ENCODE measurements at places on chromosomes 6 and 20.
A peak's percentile ranks its signal among the peaks of the same experiment; 100 is the strongest.

DNA sequence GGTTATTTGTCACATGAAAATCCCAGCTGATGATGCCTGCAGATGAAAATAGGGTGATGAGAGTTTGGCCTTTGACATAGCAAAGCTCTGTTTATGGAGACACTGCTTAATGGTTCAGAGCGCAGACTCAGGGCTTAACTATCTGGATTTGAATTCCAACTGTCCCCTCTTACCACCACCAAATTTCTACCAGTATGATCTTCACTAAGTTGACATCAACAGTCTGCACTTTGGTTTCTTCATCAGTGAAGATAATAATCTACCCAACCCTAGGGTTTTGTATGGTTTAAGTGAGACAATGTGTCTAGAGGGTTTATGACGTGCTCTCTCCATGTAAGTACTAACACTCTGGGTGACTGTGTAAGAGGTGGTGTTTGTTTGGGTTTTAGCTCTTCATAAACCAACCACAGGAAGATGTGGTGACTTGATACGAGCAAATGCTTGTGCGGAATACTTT lies 151.4 kb upstream of the TNFAIP3 start:
- no peak for DNase-seq

DNA sequence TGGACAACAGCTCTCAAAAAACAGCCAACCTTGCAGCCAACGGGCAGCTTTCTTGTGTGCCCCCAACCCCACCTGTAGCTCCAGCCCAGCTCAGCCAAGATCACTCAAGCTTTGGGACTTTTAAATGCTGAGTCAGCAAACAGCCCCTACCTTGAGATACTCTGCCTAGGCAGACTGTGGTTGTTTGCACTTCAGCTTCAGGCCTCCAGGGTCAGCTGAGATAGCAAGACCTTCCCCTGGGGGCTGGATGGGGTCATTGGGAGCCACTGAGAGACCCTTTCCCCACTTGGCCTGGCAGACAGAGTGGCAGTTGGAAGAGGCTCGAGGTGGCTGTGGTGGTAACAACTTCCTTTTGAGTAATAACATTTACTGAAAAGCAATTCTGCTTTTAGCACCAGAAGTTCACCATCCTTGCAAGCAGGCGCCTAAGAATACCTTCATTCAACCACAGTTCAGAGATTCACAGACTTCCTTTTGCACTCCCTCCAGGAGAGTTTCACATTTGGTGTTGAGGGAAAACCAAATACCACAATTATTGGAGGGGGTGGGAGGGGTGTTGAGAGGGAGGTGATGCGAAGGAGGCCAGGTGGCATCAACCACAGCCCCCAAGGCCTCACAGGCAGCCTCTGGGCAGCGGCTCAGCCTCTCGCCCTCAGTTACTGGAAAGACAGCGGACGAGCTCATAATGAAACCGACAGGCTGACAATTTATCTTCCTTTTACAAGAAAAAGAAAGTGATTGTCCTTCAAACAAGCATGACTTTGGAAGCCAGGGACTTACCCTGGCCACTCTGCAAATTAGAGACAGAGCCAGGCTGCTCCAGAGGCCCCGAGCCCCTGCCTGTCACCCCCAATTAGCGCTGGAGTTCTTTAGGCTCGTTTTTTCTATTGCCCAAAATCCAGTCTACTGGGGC lies 148.1 kb downstream of the CEBPB start:
- DNase-seq = no peak

DNA sequence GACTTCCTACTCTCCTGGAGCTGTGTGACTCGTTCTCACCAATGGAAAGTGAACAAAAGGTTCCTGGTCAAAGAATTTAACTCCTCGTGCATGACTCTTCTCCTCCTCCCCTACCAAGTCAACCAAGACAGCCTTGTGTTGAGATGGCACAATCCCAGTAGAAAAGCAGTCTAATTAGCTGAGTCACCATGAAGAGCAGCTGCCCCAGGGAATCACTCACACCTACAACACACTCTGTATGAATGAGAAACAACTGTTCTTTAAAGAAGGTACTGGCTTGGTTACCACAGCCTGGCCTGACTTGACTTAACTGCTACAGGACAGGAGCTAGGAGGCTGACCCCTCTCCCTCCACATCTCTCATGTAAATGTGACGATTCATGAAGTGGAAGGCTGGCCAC lies 2.9 kb upstream of the HLA-DOB start:
- no peak for DNase-seq

- no peak for DNase-seq
Measured at GRCh38 chr6:20965915-20966314, 431.7 kb downstream of the CDKAL1 start.

GRCh38 chr6:1208876-1209275 lies 103.0 kb upstream of the FOXQ1 start:
- DNase-seq = no peak

DNA sequence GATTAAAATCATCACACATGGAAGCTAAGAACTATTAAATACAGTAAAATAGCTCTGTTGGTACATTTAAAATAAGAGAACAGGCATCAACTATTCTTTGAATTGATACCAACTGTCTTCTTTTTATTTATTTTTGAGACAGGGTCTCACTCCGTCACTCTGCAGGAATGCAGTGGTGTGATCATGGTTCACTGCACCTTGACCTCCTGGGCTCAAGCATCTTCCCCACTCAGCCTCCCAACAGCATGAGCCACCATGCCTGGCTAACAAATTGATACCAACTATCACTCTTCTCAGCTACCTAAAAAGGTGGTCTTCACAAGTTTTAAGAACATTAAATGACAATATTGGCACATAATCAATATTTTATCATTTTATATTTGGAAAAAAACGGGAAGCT lies 7.8 kb upstream of the PNISR start:
- no peak for DNase-seq

DNA sequence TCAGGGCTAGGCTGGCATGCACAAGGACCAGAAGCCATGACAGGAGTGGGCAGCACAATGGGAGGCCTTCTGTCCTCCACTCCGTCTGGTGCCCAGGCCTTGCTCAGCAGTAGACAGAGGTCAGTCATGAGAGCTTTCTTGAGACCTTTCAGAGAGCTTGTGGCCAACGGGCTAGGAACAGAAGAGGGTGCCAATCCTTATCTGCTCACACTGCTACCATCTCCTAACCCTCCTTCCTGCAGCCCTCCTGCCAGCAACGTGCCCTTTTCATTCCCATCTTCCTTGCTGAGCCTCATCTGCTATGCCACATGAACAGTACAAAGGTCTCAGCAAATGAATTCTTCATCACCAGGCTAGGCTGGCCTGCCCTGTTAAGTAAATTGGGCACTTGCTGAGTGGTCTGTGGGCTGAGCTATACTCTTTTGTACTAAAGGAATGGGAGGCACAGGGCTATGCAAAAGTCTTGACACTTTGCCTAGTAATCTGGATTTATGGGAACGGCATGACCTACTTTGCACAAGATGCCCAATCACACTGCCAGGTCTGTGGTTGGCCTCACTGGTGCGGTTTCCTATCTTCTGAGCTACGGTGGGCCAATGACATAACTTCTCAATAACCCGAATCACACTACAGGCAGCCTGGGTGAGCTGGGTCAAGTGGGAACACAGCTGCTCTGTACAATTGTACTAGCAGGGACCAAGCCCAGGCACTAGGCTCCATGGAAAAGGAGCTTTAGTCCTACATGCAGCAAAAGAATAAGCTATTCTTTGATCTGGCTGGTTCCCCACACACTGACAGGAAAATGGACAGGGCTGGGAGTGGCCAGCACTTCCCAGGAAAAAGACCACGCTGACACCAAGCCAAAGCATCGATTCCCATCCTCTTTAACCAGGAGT lies 47.8 kb downstream of the ELOVL5 start:
- no peak for DNase-seq

- no peak for DNase-seq
Measured at GRCh38 chr6:148419430-148419829, 76.8 kb downstream of the SASH1 start.

GRCh38 chr6:12289365-12289919 lies 719 bp upstream of the EDN1 start:
- no peak for DNase-seq

DNA sequence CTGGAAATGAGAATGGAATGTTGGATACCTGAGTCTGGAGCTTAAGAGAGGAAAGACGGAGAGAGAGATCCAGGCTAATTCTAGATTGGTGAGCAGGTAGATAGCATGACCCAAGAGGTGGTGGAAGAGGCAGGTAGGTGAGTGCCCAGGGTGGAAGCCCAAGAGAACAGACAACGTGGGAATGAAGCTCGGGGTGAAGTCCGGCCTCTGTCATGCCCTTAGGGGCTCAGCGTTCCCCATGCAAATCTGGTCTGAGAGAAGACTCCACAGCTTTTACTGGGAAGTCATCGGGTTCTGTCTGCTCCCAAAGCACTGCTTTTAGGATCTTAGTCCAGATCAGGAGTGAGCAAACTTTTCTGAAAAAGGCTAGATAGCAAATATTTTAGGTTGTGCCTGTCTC lies 3.6 kb downstream of the NELFCD start:
- DNase-seq = peak; percentile 53

- DNase-seq = no peak
Measured at GRCh38 chr6:1766654-1767053, 156.9 kb downstream of the FOXC1 start.

- no peak for DNase-seq
Measured at GRCh38 chr20:53617791-53618489, 24.3 kb upstream of the ZNF217 start.

- no peak for DNase-seq
Measured at GRCh38 chr6:52820198-52820597, 16.6 kb upstream of the GSTA1 start.

GRCh38 chr6:96286503-96286902 lies 235.1 kb upstream of the UFL1 start:
- no peak for DNase-seq

DNA sequence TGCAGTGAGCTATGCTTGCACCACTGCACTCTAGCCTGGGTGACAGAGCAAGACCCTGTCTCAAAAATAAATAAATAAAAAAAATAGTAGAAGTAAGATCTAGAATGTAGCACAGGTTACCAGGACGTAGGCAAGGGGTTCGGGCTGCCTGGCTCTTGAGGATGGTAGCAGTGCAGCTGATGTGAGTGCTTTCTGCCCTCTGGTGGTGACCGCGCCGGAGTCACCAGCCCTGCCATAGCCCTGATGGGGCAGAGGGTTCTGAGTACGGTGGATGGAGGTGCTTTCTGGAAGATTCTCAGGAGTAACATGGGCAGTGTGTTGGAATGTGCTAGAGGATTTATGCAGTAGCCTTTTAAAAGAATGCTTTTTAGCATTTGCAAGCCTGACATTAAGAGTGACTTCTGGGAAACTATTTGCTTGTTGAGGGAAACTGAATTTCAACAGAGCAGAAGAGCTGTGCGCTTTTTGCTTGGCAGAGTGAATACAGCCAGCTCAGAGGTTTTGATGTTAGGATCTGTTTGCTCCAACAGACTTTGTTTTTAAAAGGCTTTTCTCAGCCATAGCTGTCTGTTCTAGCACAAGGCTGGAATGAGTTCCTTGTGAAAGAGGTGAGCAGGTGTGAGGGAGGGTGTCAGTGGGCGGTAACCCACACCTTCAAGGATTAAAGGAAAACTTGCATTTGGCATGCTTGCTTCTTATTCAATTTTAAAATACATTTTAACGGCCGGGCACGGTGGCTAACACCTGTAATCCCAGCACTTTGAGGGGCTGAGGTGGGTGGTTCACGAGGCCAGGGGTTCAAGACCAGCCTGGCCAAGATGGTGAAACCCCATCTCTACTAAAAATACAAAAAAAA lies 65.9 kb downstream of the PTPN1 start:
- DNase-seq = peak; percentile 77

DNA sequence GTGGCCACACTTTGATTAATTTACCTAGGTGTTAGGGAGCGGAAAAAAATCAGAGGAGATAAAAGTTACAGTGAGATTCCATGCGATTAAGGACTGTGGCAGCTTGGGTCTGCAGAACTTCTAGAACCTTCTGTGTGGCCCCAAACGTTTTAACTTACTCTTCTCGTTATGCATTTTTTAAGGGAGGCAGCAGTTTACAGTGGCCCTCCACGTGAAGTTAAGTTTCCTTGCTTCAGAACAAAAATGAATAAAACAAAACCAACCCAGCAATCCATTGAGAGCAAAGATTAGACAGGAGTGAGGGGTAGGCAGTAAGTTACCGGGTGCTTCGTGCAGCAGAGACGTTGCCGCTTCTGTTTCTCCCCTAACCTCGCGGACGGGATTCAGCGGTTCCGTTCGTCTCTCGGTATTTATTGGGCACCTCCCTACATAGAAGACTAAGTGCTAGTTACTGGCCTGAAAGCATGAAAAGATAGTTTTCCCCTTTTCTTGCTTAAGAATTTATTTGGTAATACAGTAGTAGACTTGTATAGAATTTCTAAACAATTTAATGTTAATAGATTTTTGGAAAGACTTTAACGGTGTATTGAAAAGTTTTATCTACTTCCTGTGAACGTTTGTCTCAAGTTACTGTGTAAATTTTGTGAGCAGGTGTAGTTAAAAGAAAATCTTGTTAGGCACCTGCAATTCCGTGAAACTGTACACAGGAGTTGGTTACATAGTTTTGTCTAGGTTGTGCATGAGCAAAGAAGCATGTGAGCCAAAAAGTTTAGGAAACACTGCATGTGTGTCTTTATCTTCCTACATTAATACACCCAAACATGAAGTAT lies 1.1 kb downstream of the BAG2 start:
- DNase-seq = no peak

GRCh38 chr6:2103765-2104523 lies 141.5 kb downstream of the GMDS start:
- no peak for DNase-seq

DNA sequence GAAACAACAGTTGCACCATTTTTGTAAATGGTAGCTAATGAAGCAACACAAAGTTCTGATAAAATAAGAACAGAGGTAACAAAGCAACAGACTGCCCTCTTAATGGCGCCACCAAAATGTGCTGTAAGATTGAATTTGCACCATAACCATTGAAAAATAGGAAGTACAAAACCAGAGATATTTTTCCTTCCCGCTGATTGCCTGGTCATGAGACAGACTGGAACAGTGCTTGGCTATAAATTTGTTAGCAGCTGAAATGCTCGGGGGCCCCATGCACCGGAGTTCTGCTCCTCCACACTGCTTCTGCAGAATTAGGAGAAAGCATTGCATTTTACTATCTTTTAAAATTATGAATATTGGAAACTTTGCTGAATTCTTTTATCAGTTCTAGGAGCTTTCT lies 164.4 kb upstream of the QKI start:
- no peak for DNase-seq

DNA sequence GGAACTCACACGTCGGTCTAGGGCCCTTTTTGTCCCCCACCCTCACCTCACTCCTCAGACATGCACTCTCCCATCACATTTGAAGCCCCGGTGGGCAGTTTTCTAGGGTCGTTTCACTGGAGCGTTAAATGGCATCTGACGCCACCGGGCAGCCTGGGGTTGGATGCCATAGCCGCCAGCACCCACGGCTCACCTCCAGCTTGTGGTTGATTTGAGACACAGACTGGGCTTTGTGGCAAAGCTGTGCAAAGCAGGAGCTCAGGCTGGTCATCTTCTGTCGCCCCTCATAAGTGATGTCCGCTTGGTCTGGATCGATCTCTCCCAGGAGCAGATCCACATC lies 530 bp downstream of the GOPC start:
- DNase-seq = no peak

GRCh38 chr20:50313827-50314677 lies 123.4 kb downstream of the CEBPB start:
- peak; percentile 70 for DNase-seq

Measured in coronary artery (tissue), 2 donors.